Thyroid gland (tissue), 4 donors: ENCODE measurements at places on chromosomes 3 and 15. TPM values are rescaled to one million over a fixed set of nuclear protein-coding genes. Genes with fewer than 3 reads are reported as not detected.

DNA sequence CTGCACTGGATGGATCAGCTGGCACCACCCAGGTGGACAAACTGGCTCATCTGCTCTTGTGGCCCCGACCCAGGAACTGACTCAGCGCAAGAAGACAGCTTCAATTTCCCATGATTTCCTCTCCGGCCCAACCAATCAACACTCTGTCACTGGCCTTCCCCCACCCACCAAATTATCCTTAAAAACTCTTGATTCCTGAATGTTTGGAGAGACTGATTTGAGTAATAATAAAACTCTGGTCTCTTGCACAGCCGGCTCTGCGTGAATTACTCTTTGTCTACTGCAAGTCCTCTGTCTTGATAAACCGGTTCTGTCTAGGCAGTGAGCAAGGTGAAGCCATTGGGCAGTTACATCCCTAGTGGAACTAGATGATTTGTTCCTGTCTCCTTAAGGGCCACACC lies 16.1 kb downstream of the BDH1 start:
- no peaks in the 10 kb centered on the region for H3K36me3 ChIP-seq
- peak overlapping the region; percentile 33 for H3K27ac ChIP-seq
- peaks cover 8% of the 10 kb centered on the region for H3K4me1 ChIP-seq
- DNase-seq: peak; percentile 80

DNA sequence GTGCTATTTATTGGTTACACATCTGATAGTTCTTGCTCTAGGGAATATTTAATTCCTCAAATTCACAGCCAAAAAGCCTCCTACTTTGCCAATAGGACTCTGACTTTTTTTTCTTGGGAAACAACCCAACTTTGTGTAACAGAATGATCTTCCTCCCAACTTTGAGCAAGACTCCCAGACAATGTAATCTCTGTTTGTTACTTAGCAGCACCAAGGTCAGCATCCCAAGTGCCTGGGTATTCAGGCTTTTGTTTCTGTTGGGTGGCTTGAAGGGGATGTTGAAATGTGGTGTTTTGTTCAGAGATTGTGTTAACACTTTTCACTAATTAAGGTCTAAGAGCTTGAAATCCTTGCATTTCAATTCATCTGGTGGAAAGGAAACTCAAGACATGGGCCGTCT lies 115.8 kb downstream of the ADAMTS9 start:
- H3K4me3 ChIP-seq: no peak overlapping the region
- no peaks in the 10 kb centered on the region for H3K27me3 ChIP-seq
- H3K36me3 ChIP-seq: no peaks in the 10 kb centered on the region
- H3K27ac ChIP-seq: no peak overlapping the region
- no peaks in the 10 kb centered on the region for H3K4me1 ChIP-seq
- no peak for DNase-seq

DNA sequence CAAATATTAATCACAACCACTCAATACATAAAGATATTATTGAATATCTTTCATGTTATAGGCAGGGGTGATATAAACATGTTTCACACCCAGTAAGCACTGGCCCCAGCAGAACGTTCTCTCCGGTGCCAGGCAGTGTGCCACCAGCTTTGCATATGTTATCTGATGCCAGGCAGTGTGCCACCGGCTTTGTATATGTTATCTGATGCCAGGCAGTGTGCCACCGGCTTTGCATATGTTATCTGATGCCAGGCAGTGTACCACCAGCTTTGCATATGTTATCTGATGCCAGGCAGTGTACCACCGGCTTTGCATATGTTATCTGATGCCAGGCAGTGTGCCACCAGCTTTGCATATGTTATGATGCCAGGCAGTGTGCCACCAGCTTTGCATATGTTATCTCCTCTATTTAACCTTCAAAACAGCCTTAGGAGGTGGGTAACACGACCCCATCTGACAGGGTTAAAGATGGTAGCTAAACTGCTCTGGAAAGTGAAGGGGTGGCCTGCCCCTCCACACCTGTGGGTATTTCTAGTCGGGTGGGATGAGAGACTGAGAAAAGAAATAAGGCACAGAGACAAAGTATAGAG lies 6.9 kb downstream of the MUC20 start:
- H3K4me3 ChIP-seq: no peak overlapping the region
- no peak overlapping the region for H3K27ac ChIP-seq
- no peaks in the 10 kb centered on the region for H3K27me3 ChIP-seq
- peaks cover 23% of the 10 kb centered on the region for H3K36me3 ChIP-seq
- no peaks in the 10 kb centered on the region for H3K4me1 ChIP-seq
- no peak for DNase-seq

The HYKK gene
- total RNA-seq: 15.0 TPM

The C3orf49 gene
- total RNA-seq: not detected

- DNase-seq: no peak
- no peak overlapping the region for H3K27ac ChIP-seq
- no peaks in the 10 kb centered on the region for H3K27me3 ChIP-seq
- no peaks in the 10 kb centered on the region for H3K36me3 ChIP-seq
Observed at GRCh38 chr3:10381336-10381735, 60.4 kb upstream of the SEC13 start.

The PLCL2 gene
- 10.4 TPM for total RNA-seq

- H3K27ac ChIP-seq: no peak overlapping the region
- H3K36me3 ChIP-seq: no peaks in the 10 kb centered on the region
- no peaks in the 10 kb centered on the region for H3K4me1 ChIP-seq
- no peak overlapping the region for H3K4me3 ChIP-seq
- DNase-seq: no peak
Observed at GRCh38 chr3:117774130-117774529, 1064.6 kb downstream of the TUSC7 start.

The ECE2 gene
- not detected for total RNA-seq

GRCh38 chr3:62266668-62267283 lies 106.6 kb downstream of the FEZF2 start:
- H3K27me3 ChIP-seq: no peaks in the 10 kb centered on the region
- DNase-seq: no peak
- peaks cover 7% of the 10 kb centered on the region for H3K4me1 ChIP-seq
- H3K4me3 ChIP-seq: no peak overlapping the region

GRCh38 chr3:127177226-127177625 lies 15.7 kb upstream of the PRR23E start:
- no peak overlapping the region for H3K27ac ChIP-seq
- H3K36me3 ChIP-seq: no peaks in the 10 kb centered on the region
- DNase-seq: no peak
- H3K4me1 ChIP-seq: peaks cover 10% of the 10 kb centered on the region
- no peaks in the 10 kb centered on the region for H3K27me3 ChIP-seq

The IMPG2 gene
- 0.33 TPM for total RNA-seq

The ENTPD3 gene
- 2.1 TPM for total RNA-seq

GRCh38 chr3:12351145-12351544 lies 62.3 kb downstream of the PPARG start:
- no peak overlapping the region for H3K27ac ChIP-seq
- no peaks in the 10 kb centered on the region for H3K27me3 ChIP-seq
- H3K4me3 ChIP-seq: no peak overlapping the region
- no peaks in the 10 kb centered on the region for H3K36me3 ChIP-seq

The AP3B2 gene
- total RNA-seq: 1.4 TPM

DNA sequence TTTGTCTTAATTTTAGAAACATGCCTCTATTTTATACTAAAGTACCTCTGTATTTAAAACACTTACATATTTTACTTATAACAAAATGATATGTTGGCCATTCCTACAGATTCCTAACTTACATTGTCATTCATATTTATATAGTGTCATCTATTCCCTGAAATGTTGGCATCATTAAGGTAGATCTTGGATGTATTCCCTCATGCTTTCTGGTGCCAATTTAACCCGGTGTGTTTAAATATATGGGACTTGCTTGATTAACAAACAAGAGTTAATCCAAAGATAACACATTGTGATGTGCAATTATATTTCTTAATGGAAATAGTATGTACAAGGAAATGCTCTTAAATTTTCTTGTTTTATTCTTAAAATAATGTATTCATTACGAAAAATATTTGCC lies 352.3 kb downstream of the NAALADL2 start:
- H3K36me3 ChIP-seq: no peaks in the 10 kb centered on the region
- no peak overlapping the region for H3K27ac ChIP-seq
- H3K27me3 ChIP-seq: no peaks in the 10 kb centered on the region

- peaks cover 25% of the 10 kb centered on the region for H3K36me3 ChIP-seq
- DNase-seq: no peak
- H3K27me3 ChIP-seq: no peaks in the 10 kb centered on the region
- no peak overlapping the region for H3K4me3 ChIP-seq
Observed at GRCh38 chr3:197854596-197855343, 63.7 kb downstream of the LRCH3 start.

- no peak overlapping the region for H3K27ac ChIP-seq
- DNase-seq: no peak
- H3K4me3 ChIP-seq: no peak overlapping the region
- H3K36me3 ChIP-seq: no peaks in the 10 kb centered on the region
- no peaks in the 10 kb centered on the region for H3K27me3 ChIP-seq
Observed at GRCh38 chr15:54884312-54884711, 312.4 kb downstream of the RSL24D1 start.

DNA sequence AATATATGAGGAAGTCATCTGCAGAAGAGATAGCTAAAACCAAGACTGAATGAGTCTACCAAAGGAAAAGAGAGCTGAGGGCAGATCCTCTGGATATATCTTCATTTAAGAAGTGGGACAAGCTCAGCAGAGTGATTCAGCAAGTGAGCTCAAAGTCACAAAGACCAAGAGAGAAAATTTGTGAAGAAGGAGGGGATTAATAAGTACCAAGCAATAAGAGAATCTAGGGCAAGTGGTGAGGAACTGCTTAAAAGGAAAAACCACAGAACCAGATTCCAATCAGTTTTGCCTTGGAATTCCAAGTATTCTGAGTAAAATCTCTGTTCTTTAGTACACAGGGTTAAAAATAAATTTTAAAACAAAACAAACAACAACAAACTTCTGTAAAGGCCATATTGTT lies 3.6 kb downstream of the EHHADH start:
- no peaks in the 10 kb centered on the region for H3K27me3 ChIP-seq
- DNase-seq: no peak
- H3K4me1 ChIP-seq: no peaks in the 10 kb centered on the region
- no peak overlapping the region for H3K27ac ChIP-seq
